ENCODE measurements at places on chromosomes 16 and 17.

DNA sequence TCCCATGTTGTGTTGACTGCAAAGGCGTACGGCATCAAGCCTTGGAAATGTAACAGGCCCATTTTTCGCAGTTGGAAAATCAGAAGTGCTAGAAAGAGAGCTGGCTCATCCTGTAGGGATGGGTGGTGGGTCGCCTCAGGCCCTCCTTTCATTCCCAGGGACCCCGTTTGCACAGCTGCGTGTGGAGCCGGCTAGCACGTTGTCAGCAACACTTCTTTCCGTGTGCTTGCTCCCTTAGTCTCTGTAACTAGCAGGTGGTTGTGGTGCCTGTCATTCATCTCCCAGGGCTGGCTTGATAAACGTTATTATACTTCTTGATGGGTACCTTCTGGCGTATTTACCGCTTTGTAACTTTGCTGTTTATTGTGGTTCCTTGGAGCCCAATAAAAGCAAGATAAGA, 239.0 kb upstream of the CACNG5 start:
- DNase-seq = no peak

DNA sequence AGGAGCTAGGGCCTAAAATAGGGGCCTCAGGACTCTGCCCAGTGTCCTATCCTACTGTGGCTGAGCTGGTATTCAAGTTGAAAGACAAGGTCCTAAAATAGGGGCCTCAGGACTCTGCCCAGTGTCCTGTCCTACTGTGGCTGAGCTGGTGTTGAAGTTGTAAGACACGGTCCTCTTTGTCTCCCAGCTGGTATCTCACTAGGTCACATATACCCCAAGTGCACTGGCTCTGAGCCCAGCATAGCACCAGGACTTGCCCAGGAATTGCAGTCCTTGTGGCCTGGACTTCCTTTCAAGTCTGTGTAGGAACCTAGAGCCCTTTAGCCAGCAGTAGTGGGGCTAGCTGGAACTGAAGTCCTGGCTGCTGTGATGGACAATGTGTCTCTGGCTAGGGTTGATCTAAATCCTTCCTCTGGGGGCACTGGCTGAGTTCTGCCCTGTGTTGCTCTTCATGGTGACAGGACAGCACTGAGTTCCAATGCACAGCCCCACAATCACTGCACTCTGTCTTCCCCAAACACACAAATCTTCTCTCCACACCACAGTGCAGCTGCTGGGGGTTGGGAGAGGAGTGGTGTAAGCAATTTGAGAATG, 260.5 kb downstream of the HAPSTR1 start:
- DNase-seq = no peak

GRCh38 chr17:81833921-81834830, 674 bp downstream of the PPP1R27 start:
- no peak for DNase-seq

- no peak for DNase-seq
Measured at GRCh38 chr16:9050102-9050830, 41.2 kb upstream of the HAPSTR1 start.

GRCh38 chr17:20109076-20109475, 99.9 kb downstream of the SPECC1 start:
- DNase-seq = no peak

DNA sequence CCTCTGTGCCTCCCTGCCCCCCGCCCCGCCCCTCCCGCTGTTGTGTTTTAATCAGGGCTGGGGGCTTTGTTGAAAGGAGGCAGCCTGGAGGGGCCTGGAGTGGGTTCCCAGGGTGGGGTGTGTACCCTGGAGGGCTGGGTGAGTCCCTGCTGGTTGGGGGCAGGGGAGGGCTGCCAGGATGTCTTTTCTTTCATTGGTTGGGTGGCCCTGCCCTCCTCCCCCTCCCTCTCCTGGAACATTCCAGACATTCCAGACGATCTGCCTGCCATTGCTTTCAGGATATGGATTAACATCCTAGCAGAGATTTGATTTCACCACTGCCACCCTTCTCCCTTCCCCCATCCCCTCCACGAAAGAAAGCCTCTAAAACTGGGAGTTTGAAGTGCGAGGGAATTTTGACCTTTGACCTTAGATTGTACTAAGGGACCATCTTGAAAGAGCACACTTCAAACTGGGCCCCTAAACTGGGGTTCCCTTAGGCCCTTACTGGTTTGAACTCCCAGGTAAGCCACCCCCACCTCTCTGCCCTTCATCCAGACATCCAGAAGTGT, 25.3 kb downstream of the IGF2BP1 start:
- DNase-seq = no peak

- peak; percentile 40 for DNase-seq
Measured at GRCh38 chr16:31010585-31011325, at the start of gene STX1B. Gene STX1B (minus strand): TSS chr16:31010638. CDS start chr16:31010396, 242 bp downstream.

GRCh38 chr16:27703545-27703944, 153.6 kb downstream of the KATNIP start:
- DNase-seq = no peak

- no peak for DNase-seq
Measured at GRCh38 chr16:19182481-19182880, 14.4 kb downstream of the SYT17 start.

GRCh38 chr16:66334853-66335574, 31.5 kb upstream of the CDH5 start:
- DNase-seq = no peak

DNA sequence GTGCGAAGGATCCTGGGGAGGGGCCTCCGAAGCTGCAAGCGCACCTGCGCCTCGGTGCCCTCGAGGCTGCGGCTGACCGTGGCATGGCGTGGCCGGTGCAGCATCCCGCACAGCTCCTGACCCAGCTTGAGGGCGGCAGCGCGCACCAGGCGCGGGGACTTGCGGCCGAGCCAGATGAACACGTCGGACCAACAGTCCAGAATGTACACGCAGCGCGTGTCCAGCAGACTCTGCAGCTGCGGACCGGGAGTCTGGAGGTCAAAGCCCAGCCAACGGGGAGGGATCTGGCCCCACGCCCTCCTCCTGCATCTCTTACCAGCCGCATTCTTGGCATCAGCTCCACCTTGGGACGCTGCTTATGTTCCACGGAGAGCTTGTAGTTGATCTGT, 10.9 kb downstream of the FLII start:
- no peak for DNase-seq

GRCh38 chr17:22512997-22513538, 820.7 kb downstream of the KCNJ18 start:
- no peak for DNase-seq

DNA sequence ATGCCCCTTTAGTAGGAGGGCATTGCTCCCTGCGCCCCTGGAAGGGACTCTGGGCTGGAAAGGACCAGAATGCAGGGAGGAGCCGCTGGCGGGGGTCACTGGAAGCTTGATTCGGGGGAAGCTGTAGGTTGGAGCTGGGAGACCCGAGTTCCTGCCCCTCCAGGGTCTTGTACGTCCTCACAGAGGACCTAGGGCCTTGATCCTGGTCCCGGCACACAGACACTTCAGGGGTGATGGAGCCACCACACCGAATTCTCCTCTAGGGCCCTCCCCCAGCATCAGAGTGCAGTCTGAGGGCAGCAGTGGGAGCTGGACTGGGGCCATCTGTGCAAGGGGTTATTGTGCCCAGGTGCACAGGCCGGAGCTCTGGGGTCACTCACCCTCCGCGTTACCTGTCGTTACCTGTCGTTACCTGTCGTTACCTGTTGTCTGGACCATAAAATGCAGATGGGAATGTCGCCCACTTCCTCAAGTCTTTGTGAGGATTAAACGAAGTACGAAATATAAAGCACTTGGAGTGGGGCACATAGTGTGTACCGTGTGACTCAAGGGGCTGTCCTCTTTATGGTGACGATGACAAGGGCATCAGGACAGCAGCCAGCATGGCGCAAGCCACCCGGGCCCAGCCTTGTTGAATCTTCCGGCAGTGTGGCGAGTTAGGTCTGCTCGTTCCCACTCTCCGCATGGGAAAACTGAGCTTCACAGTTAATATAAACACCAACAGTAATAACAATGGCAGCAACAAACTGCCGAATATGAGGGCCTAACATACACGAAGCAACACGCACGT, 48.6 kb downstream of the CMIP start:
- no peak for DNase-seq

DNA sequence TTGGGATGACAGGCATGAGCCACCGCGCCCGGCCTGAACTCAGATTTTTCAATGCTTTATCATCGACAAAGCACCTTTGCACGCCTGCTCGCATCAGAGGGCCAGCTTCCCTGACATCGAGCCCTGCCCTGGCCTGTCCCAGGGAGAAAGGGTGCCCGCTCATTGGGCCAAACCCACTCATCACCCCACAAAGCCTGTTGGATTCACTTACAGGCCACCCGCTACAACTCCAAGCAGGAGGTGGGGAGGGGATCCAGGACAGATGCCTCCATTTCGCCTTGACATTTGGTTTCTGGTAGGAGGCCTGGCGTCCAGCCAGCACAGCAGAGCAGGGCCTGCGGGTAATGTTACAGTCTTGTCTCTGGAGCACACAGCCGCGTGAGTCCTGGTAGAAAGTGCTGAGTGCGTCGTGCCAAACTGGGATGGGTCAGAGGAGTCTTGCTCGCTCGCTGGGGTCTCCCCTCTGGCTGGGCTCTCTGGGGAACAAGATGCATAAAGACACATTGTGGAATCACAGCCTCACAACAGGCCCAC, 19.8 kb downstream of the SMTNL2 start:
- DNase-seq = no peak

GRCh38 chr16:54240271-54241129, 46.1 kb downstream of the IRX3 start:
- DNase-seq = no peak

DNA sequence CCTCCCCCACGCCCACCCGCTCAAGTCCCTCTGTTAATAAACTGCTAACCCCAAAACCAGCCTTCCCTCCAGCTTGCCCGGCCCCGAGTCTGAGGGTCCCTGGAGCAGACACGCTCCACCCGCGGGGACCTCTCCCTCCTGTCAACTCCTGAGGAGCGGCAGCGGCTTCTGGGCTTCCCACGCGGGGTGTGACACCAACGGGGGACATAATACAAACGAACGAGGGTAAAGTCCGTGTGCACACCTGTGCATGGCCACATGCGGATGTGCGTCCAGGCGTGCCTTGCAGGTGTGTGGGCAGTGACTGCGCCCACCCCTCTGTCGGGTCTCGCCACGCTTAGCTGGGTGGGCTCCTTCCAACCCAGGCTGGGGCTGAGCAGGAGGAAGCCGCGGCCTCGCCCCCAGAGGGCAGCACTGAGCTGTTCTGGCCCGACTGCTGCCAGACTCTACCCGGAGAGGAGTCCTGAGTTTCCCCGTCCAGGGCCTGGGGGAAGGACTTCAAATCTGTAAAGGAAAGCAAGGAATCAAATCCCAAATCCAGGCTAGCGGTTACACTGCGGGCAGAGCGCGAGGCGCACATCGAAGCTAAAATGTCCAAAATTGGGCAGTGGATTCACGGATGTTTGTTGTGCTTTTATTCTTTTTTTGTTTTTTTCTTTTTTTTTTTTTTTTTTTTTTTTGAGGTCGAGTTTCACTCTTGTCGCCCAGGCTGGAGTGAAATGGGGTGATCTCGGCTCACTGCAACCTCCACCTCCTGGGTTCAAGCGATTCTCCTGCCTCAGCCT, 24.2 kb upstream of the KRT17 start:
- peak; percentile 73 for DNase-seq

GRCh38 chr17:77072670-77073069, 68.1 kb upstream of the SEC14L1 start:
- no peak for DNase-seq

GRCh38 chr17:70318051-70318450, 148.7 kb downstream of the KCNJ2 start:
- no peak for DNase-seq

GRCh38 chr17:32596206-32596605, 109.4 kb downstream of the CDK5R1 start:
- no peak for DNase-seq

GRCh38 chr16:61818850-61819249, 217.4 kb downstream of the CDH8 start:
- no peak for DNase-seq

DNA sequence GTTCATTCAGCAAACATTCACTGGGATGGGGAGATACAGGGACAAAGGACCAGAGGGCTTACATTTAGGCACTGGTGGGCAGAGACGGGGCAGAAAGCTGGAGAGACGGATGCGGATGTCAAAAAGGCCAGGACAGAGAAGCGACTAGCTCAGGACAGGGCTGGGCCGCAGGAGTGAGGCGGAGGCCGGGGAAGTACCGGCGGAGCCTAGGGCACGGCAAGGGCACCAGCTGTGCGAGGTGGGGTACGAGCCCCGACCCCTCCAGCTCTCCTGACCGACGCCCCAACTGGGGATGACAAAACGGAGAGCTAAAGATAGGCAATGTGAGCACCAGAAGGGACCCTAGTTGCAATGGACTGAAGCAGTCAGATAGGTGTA, 3.9 kb upstream of the SGCA start:
- DNase-seq = no peak

DNA sequence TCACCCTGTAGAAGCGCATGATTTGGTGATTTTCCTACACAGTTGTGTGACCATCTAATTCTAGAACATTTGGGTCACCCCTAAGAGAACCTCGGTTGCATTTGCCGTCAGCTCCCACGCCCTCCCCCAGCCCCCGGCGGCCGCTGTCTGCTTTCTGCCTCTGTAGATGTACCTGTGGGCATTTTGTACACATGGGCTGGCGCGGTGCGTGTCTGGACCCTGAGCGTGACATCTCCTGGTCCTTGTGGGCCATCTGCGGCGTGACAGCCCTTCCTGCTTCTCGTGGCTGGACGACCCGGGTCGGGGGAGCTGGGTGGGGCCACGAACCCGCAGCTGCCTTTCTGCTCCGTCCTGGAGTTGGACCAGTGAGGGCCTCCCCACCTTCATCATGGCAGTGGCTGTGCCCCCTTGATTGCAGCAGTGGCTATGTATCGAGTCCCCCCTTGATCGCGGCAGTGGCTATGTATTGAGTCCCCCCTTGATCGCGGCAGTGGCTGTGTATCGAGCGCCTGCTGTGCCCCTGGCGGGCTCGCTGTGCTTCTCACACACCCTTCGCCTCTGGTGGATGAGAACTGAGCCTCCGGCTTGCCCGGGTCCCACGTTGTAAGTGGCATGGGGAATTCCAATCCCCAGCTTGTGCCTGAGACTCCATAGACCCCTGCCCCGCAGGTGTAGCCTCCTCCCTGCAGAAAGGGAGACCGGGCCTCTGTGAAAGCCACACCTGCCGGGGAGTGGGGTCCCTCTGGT, 24.1 kb downstream of the GSE1 start:
- no peak for DNase-seq

DNA sequence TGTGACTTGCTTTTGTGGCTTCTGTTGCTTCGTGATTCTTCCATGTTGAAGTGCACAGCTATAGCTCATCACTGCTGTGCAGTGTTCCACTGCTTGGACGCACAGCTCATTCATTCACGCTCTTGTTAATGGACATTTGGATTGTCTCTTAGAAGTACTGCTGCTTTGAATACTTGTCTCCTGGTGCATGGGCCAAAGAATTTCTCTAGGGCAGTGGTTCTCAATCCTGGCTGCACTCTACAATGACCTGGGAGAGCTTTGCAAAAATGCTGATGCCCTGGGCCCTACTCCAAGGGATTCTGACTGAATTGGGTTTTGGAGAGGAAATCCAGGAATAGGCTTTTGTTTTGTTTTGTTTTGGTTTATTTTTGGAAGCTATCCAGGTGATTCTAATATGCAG, 20.0 kb downstream of the CCL17 start:
- no peak for DNase-seq
